Omental fat pad (tissue), 4 donors: ENCODE measurements at places on chromosomes 12 and 14.

DNA sequence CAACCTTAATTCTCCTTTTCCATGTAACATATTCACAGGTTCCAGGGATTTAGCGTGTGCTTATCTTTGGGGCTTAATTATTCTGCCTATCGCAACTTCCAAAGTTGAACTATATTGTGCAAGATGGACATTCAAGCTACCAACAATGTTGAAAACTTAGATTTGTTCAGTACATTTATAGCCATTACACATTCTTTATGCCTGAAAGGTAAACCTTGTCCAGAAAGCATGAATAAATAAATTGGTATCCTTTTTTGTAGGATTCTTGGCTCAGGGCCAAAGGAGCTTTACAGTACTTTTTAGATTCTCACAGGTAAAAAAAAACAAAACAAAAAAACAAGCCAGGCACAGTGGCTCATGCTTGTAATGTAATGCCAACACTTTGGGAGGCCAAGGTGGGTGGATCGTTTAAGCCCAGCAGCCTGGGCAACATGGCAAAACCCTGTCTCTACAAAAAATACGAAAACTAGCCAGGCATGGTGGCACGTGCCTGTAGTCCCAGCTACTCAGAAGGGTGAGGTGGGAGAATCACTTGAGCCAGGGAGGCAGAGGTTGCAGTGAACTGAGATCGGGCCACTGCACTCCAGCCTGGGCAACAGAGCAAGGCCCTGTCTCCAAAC is 3.3 kb downstream of the C12orf56 start:
- DNase-seq, result no peak

GRCh38 chr12:47024463-47024862 is 55.0 kb upstream of the PCED1B start:
- DNase-seq, result no peak

GRCh38 chr14:80973931-80974641 is 18.7 kb downstream of the TSHR start:
- no peak for DNase-seq

DNA sequence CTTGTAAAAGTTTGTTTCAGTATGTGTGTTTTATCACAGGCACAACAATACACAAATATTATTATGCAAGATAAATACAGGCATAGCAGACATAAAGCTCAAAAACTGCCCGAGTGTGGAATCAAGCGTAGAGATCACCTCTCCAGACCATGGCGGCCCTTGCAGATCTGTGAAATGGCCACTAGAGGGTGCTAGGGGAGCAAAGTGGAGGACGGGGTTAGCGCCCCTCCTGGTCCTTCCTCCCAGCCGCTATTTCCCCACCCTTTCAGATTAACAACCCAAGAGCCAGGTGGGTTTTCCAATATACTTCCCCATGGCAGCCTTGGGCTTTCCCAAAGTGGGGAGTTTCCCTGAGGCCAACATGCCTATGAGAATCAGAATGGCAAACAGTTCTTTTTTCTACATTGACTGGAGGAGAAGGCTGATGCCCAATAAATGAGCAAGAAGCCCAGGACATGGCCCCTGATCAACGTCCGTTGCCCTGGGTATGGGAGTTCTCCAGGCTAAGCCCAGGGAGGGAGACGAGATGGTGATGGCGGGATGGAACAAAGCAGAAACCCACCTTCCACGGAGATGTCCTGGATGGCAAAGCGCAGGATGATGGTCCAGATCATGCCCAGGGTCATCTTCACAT is 67.4 kb downstream of the ACTN1 start:
- DNase-seq, result peak; percentile 50

GRCh38 chr14:63283884-63284248 is 34.9 kb downstream of the GPHB5 start:
- no peak for DNase-seq

DNA sequence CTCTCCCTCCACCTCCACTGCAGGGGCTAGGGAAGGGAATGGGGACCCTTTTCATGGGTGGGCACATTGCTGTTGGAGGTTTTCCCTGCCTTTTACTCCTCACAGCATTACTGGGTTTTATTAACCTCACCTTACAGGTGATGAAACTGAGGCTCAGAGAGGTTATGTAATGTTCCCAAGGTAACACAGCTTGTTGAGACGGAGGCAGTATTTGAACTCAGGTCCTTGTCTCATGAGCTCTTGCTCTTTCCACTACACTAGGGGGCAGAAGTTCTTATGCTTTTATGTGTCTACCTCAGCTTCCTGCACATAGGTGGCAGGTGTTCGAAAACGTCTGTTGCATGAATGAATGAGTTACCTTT is 11.7 kb downstream of the CISTR start:
- no peak for DNase-seq

GRCh38 chr12:14417715-14418114 is 52.2 kb downstream of the ATF7IP start:
- DNase-seq, result no peak

GRCh38 chr12:130815028-130815741 is 23.9 kb downstream of the STX2 start:
- no peak for DNase-seq

GRCh38 chr12:59403259-59403932 is 192.4 kb upstream of the SLC16A7 start:
- DNase-seq, result no peak

DNA sequence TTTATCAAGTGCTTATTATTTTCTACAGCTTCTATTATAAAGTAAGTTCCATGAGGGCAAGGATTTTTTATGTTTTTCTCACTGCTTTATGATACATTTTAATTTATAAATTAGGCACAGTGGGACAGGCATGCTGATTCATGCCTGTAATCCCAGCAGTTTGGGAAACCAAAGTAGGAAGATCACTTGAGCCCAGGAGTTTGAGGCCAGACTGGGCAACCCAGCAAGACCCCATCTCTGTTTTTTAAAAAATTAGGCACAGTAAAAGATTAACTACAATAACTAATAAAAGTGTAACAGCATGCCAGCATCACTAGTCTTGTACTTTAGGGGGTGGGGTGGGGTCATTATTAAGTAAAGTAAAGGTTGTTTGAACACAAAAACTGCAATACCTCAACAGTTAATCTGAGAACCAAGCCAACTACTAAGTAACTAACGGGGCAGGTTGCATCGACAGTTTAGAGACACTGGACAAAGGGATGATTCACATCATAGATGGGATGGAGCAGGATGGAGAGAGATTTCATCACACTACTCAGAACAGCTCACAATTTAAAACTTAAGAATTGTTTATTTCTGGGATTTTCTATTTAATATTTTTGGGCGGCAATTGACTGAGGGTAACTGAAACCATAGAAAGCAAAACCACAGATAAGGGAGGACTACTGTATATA is 119.5 kb downstream of the PLEKHA5 start:
- DNase-seq, result no peak

- no peak for DNase-seq
Observed at GRCh38 chr12:70561550-70561949, 75.7 kb downstream of the PTPRB start.

DNA sequence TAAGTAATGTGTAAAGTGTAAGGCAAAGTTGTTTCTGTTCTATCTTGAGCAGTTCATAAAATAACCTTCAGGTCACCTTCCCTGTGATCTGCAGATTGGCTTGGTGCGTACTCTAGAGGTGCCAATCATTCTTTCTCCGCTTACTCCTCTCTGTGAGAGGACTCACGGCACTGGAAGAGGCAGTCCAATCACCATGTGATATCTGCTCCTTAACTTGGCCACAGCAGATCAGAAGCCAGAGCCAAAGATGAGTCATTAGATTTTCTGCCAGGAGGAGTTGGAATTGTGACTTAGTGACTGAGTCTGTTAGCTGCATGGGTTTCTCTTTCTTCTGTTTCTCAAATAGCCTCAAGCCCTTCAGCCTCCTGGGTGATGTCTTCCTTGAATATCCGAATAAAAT is 165.5 kb downstream of the SLC41A2 start:
- DNase-seq, result no peak
